ENCODE measurements at places on chromosomes 13 and 19.

GRCh38 chr13:103430368-103430767 lies 364.2 kb upstream of the SLC10A2 start:
- no peak for DNase-seq

- DNase-seq, result peak; percentile 69
Observed at GRCh38 chr19:5036698-5037563, 68.0 kb downstream of the KDM4B start.

DNA sequence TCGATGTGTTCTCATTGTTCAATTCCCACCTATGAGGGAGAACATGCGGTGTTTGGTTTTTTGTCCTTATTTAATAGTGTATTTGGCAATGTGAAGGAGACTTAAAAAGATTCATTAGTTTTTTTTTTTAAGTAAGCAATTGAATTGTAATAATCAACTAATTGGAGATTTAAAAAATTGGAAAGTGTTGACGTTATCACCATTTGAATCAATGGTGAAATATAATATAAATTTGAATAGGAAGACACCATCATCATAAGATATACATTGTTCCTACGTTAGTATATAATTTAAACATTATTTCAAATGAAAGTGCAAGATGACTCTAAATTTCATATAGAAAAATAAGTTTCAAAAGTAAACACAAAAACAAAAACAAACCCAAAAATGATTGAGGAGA lies 2858.1 kb upstream of the PCDH20 start:
- DNase-seq, result no peak

GRCh38 chr13:28569886-28570285 lies 75.0 kb upstream of the FLT1 start:
- no peak for DNase-seq

DNA sequence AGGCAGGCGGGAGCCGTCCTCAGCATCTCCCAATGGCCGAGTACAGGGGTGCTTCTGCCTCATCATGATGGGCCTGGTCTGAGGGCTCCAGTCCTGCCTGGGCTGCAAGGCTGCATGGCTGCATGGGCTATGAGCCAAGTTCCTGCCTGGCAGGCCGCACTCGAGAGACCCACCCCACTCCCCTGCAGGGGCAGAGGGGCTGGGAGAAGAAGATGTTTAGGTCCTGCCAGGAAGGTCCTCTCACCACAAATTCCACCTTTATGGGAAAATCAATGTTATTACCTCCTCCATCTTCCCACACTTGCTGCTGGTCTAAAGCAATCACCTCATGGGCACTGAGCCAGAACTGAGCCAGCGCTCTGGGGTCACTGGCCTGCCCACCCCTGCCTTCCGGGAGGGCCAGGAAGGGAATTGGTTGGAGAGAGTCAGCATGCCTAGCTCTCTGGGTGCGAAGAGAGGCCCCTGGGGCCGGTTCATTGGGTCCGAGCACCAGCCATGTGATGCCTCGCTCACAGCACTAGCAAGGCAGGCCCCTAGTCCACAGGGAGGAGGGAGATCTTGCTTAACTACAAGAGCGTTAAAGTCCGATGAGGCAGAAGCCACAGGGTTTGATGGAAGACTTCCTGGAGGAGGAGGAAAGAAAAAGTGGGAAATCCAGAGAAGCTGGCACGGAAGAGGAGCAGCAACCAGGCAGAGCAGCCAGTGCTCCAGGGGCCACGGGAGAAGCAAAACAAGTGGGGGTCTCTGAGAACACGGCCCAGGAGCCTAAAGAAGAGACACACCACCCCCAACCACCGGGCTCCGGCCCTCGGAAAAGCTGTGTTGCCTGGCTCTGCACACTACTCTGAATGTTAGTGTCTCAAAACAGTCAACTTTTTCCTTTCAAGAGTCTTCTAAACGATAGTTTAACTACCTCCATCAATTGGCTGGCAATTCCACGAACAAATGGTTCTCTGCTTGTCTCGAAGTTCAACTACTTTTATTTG lies 63.1 kb downstream of the CEBPG start:
- DNase-seq, result no peak

GRCh38 chr13:27487776-27488175 lies 37.4 kb upstream of the MTIF3 start:
- DNase-seq, result no peak

DNA sequence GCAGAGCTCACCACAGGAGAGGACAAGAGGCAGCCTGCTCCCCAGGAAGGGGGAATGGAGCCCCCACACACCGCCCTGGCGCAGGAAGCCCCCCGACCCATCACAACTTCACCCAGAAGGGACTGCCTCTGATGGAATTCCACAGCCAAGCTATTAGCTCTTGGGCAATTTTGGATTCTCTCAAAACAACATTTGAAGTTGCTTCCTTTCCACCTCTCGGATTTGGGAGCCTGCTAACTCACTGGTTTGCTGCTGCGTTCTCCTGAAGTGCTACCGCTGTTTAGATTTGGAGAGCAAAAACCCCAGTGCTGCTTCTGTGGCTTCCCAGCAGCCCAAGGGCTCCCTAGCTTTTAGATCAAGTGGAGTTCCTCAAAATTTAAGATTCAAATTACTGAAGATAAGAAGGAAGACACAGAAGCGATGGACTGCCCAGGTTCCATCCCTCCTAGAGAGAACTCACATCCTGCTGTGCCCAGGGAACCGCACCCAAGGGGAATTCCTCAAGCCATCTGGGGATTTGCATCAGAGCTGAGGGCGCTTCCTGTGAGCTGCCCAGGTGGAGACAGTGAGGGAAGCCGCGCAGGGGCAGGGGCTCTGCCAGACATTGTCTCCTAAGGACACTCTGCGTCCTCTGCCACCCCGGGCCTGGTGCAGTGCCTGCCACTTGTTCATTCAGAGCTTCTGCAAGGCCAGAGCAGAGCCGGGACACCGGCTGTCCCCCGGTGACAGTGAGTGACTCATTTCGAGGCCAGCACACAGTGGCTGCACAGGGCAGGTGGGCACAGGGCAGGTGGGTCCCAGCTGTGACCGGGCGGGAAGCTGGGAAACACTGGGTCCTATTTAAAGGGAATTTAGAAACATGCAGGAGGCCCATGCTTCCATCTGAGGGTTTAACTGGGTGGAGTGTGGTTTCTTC lies 45.5 kb downstream of the COL4A1 start:
- DNase-seq, result no peak

GRCh38 chr13:94712287-94712811 lies at the start of gene SOX21:
SOX21 (minus strand) TSS chr13:94712545; CDS start chr13:94712049, 496 bp downstream.
- no peak for DNase-seq

- no peak for DNase-seq
Observed at GRCh38 chr13:25920931-25921330, 130.9 kb downstream of the SHISA2 start.

GRCh38 chr13:19952850-19953249 lies 5.7 kb upstream of the ZMYM2 start:
- no peak for DNase-seq

DNA sequence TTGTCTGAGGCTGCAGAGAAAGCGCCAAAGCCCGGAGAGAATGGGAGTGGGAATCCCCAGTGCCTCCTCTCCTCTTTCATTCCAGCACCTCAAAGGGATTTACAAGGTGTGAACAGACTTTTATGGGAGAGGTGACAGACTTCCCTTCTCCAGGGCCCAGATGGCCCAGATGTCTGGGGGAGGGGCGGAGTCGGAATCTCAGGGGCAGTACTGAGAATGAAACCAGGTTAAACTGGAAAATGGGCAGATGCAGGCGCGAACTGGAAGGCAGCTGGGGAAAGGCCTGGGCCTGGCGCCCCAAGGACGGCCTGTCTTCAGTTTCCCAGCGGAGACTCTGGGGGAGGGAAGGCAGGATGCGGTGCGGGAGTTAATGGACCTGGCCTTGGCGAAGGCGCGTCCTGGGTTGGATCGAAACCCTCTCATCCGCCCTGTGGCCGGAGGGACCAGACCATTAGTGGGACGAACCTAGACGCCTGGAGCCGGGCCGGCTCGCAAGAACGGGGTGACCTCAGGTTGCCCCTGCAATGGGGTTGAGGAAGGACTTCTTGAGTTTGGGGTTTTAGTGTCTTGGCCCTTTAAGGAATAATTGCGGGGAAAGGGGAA lies 592 bp upstream of the TRIP10 start:
- no peak for DNase-seq

DNA sequence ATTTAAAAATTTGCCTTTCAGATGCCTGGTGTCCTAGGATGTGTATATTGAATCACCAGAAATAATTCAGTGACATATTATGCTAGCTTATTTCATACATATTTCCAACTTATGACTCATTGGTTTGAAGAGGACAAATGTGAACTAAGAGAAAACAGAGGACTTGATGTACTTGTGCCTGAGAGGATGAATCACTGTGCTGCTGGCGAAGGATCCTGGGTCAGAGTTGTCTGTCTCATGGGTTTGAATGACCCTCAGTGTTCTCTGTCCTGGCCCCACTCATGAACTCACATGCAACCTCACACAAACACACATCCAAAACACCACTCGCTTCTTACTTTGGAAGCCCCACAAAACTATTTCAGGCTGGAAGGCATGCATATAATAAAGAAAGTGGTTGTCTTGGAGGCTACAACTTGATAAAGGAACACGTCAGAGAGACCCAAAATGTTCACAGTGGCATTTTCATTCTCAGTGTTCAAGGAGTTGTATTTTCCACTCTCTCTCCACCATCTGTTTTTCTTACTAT lies 129.0 kb upstream of the SPRY2 start:
- DNase-seq, result no peak

GRCh38 chr13:48505012-48505411 lies 27.9 kb downstream of the RCBTB2 start:
- no peak for DNase-seq

DNA sequence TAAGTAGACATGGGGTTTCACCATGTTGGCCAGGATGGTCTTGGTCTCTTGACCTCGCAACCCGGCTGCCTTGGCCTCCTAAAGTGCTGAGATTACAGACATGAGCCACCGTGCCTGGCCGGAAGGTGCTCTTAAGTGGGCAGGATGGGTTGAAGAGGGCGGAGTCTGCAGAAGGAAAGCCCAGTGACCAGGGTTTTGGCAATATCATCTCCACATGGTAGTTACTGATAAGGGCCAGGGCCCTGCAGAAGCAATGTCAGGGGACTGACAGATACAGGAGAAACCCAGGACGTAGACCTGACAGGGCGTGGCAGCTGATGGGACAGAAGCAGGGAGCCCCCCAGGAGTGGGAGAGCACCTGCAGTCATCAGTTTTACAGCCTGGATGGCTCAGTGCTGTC lies 45.7 kb upstream of the RNF113B start:
- DNase-seq, result no peak

- DNase-seq, result no peak
Observed at GRCh38 chr19:45471111-45471930, 3.5 kb downstream of the FOSB start.

DNA sequence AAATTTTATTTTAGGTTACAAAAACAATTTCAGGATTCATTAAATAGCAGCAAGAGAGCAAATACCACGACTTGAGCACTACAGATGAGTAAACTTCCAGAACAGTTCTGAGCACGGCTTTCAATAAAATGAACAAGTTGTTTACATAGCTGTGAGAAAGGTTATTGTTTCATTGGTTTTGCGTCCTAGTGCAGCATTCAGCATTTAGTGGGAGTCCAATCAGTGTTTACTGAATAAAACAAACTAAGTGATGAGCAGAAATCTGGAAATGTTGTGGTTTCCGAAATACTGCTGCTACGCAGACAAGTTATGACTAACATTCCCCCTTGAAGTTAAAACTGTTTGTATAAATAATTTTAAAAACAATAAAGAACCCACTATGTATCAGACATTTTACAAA lies 251.5 kb upstream of the STARD13 start:
- no peak for DNase-seq

DNA sequence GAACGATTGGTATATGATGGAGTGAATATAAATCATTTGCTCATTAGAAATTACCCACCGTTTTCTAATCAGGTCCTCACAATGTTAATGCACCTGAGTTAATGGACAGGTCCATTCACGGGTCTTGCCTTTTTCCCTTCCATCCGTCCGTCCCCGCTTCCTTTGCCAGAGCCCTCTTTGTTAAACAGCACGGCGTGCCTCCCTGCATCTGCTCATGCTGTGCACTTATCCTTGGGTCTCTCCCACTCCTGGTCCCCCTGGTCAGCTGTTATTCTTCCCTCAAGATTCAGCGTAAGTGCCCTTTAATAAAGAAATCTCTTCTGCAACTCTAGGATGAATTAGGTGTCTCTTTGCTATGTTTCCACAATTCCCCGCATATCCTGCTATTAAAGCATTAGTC lies 324.5 kb downstream of the DNAJC15 start:
- DNase-seq, result no peak

GRCh38 chr13:72585254-72585653 lies 142.2 kb downstream of the MZT1 start:
- DNase-seq, result no peak

DNA sequence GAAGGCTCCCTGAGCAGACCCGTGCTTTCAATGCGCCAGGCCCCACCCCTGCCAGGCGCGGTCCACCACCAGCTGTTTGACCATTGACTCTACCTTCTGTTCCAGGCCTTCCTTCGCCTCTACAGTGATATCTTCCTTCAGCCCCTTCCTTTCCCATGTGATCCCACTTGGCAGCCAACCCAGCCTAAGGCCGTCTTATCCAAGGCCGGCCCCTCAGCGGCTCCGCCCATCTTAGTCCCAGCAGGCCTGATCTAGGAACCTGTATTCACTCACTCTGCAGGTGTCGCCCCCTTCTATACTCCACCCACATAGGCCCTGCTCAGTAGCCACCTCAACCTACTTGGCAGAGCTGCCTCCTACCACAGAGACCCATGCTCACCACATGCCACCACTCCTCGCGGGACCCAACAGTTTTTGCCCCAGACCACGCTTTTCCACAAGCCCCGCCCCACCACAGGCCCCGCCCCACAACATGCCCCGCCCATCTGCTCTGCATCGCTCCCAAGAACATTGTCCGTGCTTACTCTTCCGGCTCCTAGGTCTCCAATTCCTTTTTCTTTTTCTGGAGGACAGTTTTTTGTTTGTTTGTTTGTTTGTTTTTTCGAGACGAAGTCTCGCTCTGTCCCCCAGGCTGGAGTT lies 2.9 kb downstream of the RASIP1 start:
- DNase-seq, result no peak

DNA sequence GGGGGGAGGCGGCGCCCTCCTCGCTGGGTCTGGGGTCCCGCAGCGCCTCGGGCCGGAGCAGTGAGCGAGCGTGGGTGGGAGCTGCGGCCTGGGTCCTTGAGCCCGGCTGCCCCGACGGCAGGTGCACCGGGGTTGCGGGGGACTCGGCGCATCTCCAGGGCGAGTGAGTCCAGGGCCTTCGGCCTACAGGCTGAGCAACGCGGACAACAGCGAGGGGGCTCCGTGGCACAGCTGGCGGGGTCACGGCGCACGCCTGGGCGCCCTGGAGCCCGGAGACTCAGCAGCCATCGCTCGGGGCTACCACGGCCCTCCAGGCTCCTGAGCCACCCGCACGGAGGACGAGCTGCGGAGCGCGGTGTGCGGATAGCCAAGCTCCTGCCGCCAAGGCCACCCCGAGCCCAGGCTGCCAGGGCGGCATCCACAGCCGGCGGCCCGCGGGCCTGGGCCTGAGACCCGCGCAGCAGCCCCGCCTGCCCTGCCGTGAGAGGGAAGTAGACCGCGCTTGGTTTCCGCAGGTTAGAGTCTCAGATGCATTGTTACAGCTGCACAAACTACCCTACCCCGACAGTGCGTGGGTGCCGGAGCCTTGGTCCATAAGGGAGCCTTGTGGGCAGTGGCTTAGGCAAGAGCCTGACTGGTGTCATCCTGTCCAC lies 253.9 kb upstream of the SGCG start:
- no peak for DNase-seq

- DNase-seq, result peak; percentile 6
Observed at GRCh38 chr13:102128216-102128810, 273.5 kb downstream of the FGF14 start.

GRCh38 chr13:112068540-112069060 lies 1.7 kb downstream of the SOX1 start:
- DNase-seq, result no peak

- DNase-seq, result no peak
Observed at GRCh38 chr19:56720281-56720680, 48.7 kb upstream of the ZNF835 start.
